ENCODE measurements at places on chromosomes 2 and 18. TPM values are rescaled to one million over a fixed set of nuclear protein-coding genes. Genes with fewer than 3 reads are reported as not detected.

DNA sequence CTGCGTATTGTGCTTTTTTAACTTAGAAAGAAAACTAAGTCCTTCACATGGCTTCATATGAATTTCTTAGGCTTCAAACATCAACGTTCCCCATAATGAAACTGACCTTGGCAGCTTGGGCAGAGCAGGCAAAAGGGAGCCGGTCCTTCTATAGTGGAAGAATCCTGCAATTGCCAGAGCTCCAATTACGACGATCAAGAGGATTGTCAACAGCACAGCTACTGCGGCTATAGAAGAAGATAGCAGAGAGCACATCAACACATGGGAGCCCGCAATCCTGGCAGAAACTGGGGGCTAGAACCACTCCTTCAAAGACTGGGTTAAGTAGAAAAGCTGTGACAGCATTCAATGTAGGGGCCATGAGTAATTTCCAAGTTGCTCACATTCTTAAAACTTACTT is 69.8 kb downstream of the DHRS9 start:
- H3K36me3 ChIP-seq, result no peaks in the 10 kb centered on the region
- H3K4me1 ChIP-seq, result no peaks in the 10 kb centered on the region
- no peak overlapping the region for H3K27ac ChIP-seq
- H3K4me3 ChIP-seq, result no peak overlapping the region
- DNase-seq, result no peak

DNA sequence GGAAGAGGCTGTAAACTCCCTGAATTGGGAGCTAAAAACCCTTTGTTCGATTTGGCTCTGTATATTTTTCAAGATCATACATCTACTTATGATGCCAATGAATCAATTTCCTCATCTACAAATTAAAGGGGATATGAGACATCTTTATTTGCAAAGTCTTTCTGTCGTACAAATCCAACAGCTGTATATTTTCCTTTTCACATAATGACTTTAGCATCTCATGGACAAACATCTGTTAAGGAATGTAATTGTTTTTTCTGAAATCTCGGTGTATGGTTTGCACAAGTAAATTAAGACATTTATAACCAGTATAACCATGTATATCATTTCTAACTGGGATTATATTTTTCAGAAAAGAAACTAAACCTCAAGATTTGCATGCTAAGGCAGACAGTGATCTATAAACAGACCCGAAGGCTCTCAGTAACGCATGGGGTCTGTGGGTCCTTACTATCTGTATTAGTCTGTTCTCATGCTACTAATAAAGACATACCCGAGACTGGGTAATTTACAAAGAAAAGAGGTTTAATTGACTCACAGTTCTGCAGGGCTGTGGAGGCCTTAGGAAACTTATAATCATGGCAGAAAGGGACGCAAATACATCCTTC is 130.8 kb downstream of the SLC8A1 start:
- H3K27me3 ChIP-seq, result no peaks in the 10 kb centered on the region
- no peaks in the 10 kb centered on the region for H3K36me3 ChIP-seq
- no peaks in the 10 kb centered on the region for H3K4me1 ChIP-seq
- H3K27ac ChIP-seq, result no peak overlapping the region
- H3K4me3 ChIP-seq, result no peak overlapping the region

DNA sequence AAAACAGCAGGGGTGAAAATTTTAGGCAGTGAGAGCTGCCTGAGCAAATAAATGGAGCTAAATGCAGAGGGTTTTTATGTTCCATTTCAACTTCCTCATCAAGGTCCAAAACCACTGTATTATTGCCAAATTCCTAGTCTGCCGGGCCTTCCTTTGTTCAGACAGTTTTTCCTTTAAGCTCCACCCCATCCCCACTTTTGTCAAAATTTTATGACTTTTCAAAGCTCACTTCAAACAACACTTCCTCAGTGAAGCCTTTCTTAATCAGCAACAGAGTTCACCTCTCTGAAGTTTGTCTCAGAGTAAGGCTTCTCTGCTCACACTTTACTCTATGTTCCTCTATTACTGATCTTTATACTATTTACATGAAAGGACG is 81.3 kb downstream of the CERKL start:
- H3K4me1 ChIP-seq, result no peaks in the 10 kb centered on the region
- no peak overlapping the region for H3K27ac ChIP-seq
- no peaks in the 10 kb centered on the region for H3K27me3 ChIP-seq
- H3K36me3 ChIP-seq, result no peaks in the 10 kb centered on the region

UGT1A10 gene
- total RNA-seq, result not detected

- no peak overlapping the region for H3K27ac ChIP-seq
- no peak for DNase-seq
- no peaks in the 10 kb centered on the region for H3K4me1 ChIP-seq
- no peak overlapping the region for H3K4me3 ChIP-seq
- H3K27me3 ChIP-seq, result no peaks in the 10 kb centered on the region
Observed at GRCh38 chr2:227192491-227192890, 28.1 kb downstream of the COL4A3 start.

SLC39A10 gene
- 37.2 TPM for total RNA-seq

DNA sequence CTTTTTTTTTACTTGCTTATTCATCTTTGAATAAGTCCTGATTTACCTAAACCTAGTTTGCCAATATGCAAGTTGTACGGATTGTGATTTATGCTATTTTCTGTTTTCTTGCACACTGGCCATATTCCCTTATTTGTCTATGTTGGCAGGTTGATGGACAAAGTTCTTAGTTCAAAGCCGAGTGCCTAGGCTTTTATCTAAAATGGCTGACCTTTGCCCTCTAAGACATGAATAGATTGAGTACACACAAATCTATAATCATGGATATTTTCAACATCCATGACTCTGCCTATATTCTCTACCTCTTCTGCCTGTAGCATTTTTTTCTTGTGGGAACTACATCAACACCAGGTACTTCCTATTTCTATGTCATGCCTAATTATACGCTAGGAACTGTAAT is 171.7 kb downstream of the TMEFF2 start:
- H3K4me1 ChIP-seq, result no peaks in the 10 kb centered on the region
- H3K4me3 ChIP-seq, result no peak overlapping the region
- H3K36me3 ChIP-seq, result no peaks in the 10 kb centered on the region
- no peaks in the 10 kb centered on the region for H3K27me3 ChIP-seq
- no peak overlapping the region for H3K27ac ChIP-seq
- DNase-seq, result no peak

GRCh38 chr2:207362716-207363115 is 167.0 kb upstream of the CREB1 start:
- no peak for DNase-seq
- H3K36me3 ChIP-seq, result no peaks in the 10 kb centered on the region
- no peaks in the 10 kb centered on the region for H3K4me1 ChIP-seq
- H3K27me3 ChIP-seq, result no peaks in the 10 kb centered on the region
- H3K27ac ChIP-seq, result no peak overlapping the region
- no peak overlapping the region for H3K4me3 ChIP-seq

DNA sequence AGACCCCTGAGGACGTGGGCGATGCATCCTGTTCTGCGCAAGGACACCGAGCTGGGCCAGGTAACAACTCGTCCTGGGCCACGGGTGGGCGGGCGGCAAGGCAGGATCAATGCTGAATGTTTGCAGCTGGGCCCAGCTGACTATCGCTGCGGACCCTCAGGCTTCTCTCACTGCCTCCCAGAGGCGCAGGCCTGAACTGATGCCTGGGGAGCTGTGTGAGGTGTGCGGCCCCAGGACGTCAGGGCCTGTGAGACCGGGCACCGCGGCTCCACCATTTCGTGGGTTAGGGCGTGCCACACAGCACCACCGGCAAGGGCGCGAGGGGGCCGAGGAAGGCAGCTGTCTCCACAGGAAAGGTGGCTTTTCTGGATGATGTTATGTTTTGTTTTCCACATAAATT is 307.4 kb downstream of the NDUFA10 start:
- no peak overlapping the region for H3K27ac ChIP-seq
- H3K4me3 ChIP-seq, result no peak overlapping the region
- peak; percentile 46 for DNase-seq
- no peaks in the 10 kb centered on the region for H3K4me1 ChIP-seq
- H3K27me3 ChIP-seq, result no peaks in the 10 kb centered on the region

GRCh38 chr2:150127346-150127990 is 360.0 kb downstream of the RND3 start:
- H3K27ac ChIP-seq, result no peak overlapping the region
- DNase-seq, result no peak
- no peaks in the 10 kb centered on the region for H3K36me3 ChIP-seq
- no peak overlapping the region for H3K4me3 ChIP-seq
- H3K4me1 ChIP-seq, result no peaks in the 10 kb centered on the region
- no peaks in the 10 kb centered on the region for H3K27me3 ChIP-seq

TM4SF20 gene
- not detected for total RNA-seq

GRCh38 chr18:56919190-56919589 is 227.7 kb upstream of the BOD1L2 start:
- DNase-seq, result no peak
- no peaks in the 10 kb centered on the region for H3K4me1 ChIP-seq
- H3K36me3 ChIP-seq, result no peaks in the 10 kb centered on the region
- no peaks in the 10 kb centered on the region for H3K27me3 ChIP-seq
- H3K4me3 ChIP-seq, result no peak overlapping the region

- no peak for DNase-seq
- no peak overlapping the region for H3K4me3 ChIP-seq
- H3K4me1 ChIP-seq, result no peaks in the 10 kb centered on the region
- no peaks in the 10 kb centered on the region for H3K36me3 ChIP-seq
- no peaks in the 10 kb centered on the region for H3K27me3 ChIP-seq
Observed at GRCh38 chr2:107242811-107243210, 356.8 kb upstream of the ST6GAL2 start.

- peak; percentile 74 for DNase-seq
- peaks cover 15% of the 10 kb centered on the region for H3K4me1 ChIP-seq
- no peaks in the 10 kb centered on the region for H3K36me3 ChIP-seq
- H3K4me3 ChIP-seq, result peak within 1 kb of the TSS; percentile 60
- H3K27me3 ChIP-seq, result peaks cover 41% of the 10 kb centered on the region
- H3K27ac ChIP-seq, result no peak within 1 kb of the TSS
Observed at GRCh38 chr2:149330127-149331022, at the start of gene LYPD6. Gene LYPD6 (plus strand): TSS chr2:149330587. CDS start chr2:149437709, 107,122 bp downstream.

DNA sequence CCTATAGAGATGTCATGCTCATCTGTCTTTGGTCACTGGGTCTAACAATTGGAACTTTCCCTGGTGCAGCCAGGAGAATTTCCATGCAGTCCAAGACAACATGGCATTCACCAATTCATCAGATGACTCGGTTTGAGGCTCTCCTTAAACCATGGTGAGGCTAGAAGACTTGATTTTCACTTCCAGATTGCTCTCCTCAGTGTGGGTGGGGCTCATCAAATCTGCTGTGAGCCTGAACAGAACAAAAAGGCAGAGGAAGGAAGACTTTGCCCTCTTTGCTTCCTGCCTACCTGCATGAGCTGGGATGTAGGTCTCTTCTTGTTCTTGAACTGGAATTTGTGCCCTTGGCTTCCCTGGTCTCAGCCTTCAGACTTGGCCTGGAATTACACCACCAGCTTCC is 203.4 kb upstream of the TRIB2 start:
- H3K36me3 ChIP-seq, result no peaks in the 10 kb centered on the region
- DNase-seq, result no peak
- no peak overlapping the region for H3K27ac ChIP-seq
- peaks cover 5% of the 10 kb centered on the region for H3K4me1 ChIP-seq
- H3K27me3 ChIP-seq, result no peaks in the 10 kb centered on the region
- H3K4me3 ChIP-seq, result no peak overlapping the region

ERBB4 gene
- 25.3 TPM for total RNA-seq

DNA sequence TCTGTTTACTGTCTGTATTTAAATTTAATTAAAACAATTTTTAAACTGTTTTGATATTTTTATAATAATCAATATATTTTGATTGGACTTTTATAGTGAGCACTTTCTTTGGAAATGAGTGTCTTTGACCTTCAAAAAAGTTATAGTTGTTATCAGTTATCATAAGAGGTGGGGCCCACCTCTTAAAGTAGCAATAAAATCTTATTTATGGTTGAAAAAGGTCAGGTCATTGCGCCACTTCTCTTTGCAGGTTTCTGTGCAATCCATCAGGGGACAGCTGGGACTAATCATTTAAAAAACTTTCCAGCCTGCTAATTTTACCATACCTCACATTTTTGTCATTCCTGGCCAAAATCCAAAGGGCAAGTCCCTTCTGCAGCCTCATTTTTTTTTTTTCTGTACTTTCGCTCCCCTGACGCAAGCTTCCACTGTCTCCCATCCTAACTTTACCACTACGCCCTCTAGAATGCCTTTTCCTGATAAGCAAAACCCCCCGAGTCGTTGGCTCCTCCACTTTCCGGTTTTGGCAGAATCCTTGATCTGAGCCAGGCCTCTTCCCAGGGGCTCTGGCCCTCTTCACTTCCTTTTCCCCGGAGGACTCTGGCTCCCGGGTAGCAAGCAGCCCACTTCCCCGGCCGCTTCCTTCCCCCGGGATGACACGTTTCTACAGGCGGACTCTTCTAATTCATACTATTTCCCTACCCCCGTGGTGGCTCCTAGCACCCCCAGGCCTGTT is 1.1 kb upstream of the SEH1L start:
- peak overlapping the region; percentile 67 for H3K4me3 ChIP-seq
- H3K36me3 ChIP-seq, result no peaks in the 10 kb centered on the region
- no peaks in the 10 kb centered on the region for H3K27me3 ChIP-seq
- H3K27ac ChIP-seq, result peak overlapping the region; percentile 96
- no peak for DNase-seq
- peaks cover 38% of the 10 kb centered on the region for H3K4me1 ChIP-seq

- H3K27ac ChIP-seq, result no peak overlapping the region
- H3K4me3 ChIP-seq, result no peak overlapping the region
- no peak for DNase-seq
Observed at GRCh38 chr18:57833441-57834101, 30.5 kb upstream of the ATP8B1 start.

CHRND gene
- not detected for total RNA-seq

GRCh38 chr2:49832555-49832954 is 678.2 kb upstream of the FSHR start:
- H3K4me3 ChIP-seq, result no peak overlapping the region
- no peak overlapping the region for H3K27ac ChIP-seq
- DNase-seq, result no peak
- no peaks in the 10 kb centered on the region for H3K27me3 ChIP-seq
- no peaks in the 10 kb centered on the region for H3K36me3 ChIP-seq

CRACDL gene
- 17.8 TPM for total RNA-seq

DNA sequence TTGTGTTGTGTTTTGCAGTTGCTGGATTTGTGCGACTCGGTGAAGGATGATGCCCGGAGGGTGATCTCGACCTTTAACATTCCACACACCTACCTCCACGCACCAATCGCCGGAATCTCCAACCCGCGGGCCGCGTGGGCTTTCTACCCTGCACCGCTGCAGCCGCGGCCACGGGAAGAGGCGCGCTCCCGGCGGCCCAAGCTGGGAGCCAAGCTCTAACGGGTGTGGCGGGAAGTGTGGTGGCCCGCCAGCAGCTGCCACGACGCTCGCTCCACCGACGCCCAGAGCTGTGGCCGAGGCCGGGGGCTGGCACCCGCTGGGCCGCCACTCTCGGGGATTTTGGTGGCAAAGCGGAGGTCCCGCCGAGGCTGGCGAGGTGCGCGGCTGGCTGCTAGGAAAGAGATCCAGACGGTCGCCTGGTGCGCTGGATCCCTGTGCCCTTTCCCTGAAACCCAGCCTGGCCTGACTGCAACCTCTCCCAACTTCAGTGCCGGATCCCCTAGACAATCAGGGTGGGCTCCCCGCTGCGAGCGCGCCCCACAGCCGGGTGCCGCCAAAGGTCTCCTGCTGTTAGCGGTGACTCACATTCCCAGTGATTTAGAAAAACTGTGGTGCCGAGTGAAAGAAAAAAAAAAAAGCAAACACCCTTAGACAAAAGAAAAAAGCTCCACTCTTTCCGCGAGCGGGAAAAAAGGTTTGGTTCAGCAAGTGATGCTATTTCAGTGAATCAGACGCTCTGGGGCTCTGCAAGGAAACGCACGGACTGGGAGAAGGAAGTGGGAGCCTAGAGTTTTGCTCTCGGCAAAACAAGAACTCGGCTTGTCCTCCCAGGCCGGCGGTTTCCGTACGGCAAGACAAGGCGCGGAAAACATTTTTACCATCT is 2.9 kb upstream of the BCL2L11 start:
- peak; percentile 51 for DNase-seq
- H3K27me3 ChIP-seq, result peaks cover 44% of the 10 kb centered on the region
- H3K4me3 ChIP-seq, result peak overlapping the region; percentile 88
- H3K27ac ChIP-seq, result no peak overlapping the region

OR6B2 gene
- not detected for total RNA-seq

Measured in lower lobe of right lung (tissue), 2 donors.